ENCODE measurements at places on chromosomes 4 and X. TPM values are rescaled to one million over a fixed set of nuclear protein-coding genes. Genes with fewer than 3 reads are reported as not detected.
A peak's percentile ranks its signal among the peaks of the same experiment; 100 is the strongest.

DNA sequence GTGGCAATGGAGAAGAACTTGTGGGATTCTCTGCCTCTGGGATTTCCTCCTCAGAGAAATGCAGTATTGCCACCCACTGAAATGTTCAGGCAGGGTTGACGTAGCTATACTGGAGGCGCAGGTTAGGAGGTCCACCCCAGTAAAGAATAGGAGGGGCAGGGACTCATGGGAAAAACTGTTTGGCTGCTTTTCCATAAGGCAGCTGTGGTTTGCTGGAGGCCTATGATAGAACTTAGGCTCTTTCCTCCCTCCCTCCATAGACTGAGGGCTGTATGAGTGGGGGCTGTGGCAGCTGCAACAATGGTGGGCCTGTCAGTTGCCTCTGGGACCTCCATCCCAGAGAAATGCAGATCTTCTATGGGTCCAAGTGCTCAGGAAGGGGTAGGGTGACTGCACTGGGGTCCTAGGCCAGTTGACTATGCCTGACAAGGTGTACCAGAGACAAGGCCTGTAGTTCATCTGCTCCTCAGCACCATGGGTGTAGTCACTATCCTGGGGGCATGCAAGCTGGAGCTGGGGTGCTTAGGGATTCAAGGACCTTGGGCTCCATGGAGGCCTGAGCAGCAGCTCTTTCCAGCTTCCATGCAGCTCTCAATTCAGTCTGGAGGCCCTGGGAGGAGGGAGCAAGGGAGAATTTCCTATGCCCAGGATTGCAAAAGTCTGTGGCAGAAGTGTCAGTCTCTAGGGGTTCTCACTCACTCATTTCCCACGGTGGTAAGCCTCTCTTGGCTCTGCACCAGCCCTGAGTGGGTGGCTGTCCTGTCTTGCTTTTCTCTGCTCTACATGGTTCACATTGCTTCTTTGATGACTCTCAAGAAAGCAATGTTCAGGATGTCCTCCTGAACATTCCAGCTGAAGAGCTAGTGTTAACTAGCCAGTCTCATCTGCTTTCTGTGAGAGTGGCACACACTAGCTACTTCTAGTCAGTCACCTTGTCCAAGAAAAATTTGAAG is 353.0 kb downstream of the IDS start:
- no peak for DNase-seq

DNA sequence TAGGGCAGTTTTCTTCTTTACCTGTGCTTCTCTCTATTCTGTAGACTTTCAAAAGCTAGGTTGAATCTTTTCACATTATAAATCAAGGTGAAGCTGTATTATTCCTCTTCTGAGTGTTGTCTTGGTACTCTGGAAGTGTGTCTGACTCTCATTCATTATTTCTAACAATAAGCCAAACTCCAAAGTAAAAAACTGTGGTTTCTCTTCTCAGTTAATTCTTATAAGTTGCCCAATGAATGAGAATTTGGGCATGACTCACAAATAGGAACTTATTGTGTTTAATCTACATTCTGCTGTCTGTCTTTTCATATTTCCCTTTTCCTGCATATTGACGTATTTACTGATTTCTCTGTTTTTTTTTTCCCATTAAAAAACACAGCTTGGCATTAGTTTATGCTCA is 714.5 kb downstream of the CCSER1 start:
- no peak for DNase-seq

DNA sequence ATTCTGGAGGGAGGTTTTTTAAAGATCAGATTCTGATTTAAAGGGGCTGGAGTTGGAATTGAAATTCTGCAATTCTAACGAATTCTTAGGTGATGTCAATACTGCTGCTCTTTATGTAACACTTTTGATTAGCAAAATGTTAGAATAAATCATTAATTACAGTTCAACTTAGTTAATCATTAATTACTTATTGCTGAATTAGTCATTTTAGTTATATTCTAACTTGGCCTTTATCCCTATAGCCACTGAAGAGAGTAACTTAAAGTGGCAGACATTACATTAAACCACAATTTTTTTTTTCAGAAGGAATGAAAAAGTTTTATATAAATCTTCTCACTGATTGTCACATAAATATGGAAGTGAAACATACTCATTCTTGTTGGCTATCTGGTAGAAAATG is 206.6 kb upstream of the ITM2A start:
- DNase-seq = no peak

GRCh38 chr4:569958-570667 is 6.0 kb downstream of the TMEM271 start:
- DNase-seq = no peak

DNA sequence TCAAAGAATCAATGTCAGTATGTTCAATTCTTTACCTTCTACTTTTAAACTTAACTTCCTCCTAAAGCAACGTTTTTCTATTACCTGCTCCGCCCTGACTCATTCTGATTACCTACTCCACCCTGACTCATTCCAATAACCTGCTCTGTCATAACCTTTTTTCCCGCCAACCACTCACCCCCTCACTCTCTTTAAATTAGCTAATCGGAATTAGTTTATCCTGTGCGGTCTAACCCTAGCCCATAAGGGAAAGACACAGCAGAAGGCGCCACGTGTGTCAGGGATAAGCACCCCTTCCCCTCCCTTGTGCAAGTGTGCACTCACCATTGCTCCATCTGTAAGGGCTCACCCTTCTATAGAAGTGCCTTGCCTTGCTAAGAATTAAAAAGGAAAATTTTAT is 64.4 kb downstream of the EIF4E start:
- no peak for DNase-seq

DNA sequence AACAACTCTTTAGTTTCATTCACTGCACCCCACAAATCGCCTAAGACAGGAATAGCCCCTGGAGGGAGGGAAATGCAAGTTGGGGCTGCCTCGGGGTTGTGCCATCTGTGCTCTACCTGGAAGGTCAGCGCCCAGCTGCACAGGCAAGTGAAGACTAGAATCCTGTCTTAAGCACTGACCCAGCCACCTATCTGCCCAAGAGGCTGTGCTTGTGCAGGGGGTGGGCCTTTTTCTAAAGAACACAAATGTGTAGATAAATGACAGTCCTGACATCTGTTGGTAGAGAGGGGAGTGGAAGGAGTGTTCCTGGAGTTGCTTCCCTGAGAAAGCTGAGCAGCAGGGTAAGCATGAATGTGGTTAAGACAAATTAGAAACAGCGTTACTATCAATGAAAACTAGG is 15.7 kb downstream of the ZNF518B start:
- DNase-seq = no peak

GRCh38 chrX:45628041-45628440 is 427.4 kb upstream of the DIPK2B start:
- no peak for DNase-seq

- peak; percentile 44 for DNase-seq
These were observed 46.1 kb downstream of the SETD7 start for GRCh38 chr4:139509727-139510410.

RPL36A gene
- 369 TPM for total RNA-seq

ODAPH gene
- not detected for total RNA-seq

IL1RAPL1 gene
- not detected for total RNA-seq

Data from body of pancreas (tissue), 4 donors.